ENCODE measurements at places on chromosomes 16 and 17.

GRCh38 chr17:81337476-81337879 lies 42.4 kb upstream of the SLC38A10 start:
- no peak for DNase-seq

- no peak for DNase-seq
These were observed 53.4 kb downstream of the CACNG3 start for GRCh38 chr16:24309258-24310142.

- no peak for DNase-seq
These were observed 3.6 kb downstream of the CDC6 start for GRCh38 chr17:40291281-40291664.

GRCh38 chr17:28379814-28380801 lies 8.6 kb downstream of the SARM1 start:
- no peak for DNase-seq

DNA sequence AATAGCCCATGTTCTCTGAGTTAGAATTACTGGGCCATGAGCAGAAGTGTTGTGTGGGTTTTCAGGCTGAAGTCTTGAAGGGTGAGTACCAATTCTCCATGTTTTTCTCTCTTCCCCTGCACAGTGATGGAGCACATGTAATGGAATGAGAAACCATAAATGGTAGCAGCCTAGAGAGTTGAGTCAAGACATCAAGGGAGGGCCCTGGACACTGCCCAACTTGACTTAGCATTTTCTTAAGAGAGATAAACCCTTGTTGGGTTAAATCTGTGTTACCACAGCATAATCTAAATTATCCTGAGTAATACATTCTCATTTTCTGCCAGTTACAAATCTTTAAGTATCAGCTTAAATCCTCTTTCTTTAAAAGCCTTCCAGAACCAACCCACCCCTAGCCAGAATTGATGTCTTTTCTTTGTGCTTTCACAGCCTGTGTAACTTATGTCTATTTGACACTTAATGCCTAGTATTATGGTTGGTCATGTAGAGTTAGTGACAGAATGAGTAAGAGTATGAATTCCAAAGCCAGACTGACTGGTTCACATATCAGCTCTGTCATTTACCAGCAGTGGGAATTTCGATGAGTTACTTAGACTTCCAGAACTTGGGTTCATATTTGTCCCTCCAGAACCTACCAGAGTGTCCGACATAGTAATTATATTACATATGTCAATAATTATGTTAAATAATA lies 27.0 kb upstream of the RGS9 start:
- no peak for DNase-seq

DNA sequence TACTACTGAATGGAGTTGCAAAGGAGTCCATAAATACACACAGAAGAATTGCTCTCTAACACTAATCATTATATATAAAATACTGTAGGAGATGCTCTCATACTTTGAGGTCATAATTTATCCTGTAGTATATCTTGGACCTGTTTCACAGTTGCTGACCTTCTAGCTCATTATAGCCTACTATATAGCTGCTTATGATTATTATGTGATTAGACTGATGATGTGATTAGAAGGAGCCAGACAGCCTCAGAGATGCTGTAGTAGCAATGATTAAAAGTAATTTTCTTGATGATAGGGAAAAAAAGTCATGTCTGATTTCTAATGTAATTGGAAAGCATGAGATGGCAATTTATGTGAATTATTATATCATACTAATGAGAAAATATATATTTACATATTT lies 455.7 kb downstream of the CNTNAP4 start:
- DNase-seq = no peak

DNA sequence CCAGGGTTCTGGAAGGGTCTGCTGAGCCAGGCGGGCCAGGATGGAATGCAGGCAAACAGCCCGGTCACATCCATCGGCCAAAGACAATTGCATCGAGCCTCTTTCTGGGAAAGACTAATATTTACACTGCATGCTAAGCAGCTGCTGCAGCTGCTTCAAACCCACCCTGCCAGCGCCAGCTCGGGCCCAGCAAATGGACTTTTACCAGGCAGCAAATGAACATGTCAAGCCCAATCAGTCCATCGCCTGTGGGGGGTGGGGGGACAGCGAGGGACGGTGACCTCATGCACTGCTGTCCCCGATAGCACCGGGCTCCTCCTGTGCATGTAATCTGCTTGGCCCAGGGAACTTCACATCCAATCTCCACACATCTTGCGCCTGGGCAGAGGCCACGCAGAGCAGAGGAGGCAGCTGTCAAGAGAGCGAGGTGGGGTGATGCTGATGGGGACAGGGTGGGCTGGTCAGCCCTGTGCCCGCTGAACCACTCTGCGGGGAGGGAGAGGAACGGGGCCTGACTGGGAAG lies 39.4 kb upstream of the CDH5 start:
- no peak for DNase-seq

GRCh38 chr16:16909126-16909525 lies 530.2 kb downstream of the NPIPA7 start:
- no peak for DNase-seq

- no peak for DNase-seq
These were observed 57.0 kb downstream of the RAI1 start for GRCh38 chr17:17737961-17738894.

- no peak for DNase-seq
These were observed 50.8 kb downstream of the MYO1D start for GRCh38 chr17:32826076-32826475.

- no peak for DNase-seq
These were observed 280.1 kb upstream of the MON1B start for GRCh38 chr16:76910931-76911330.

GRCh38 chr17:55413825-55414489 lies 7.7 kb downstream of the MMD start:
- peak; percentile 30 for DNase-seq

GRCh38 chr17:56890390-56890789 lies 23.5 kb downstream of the TRIM25 start:
- no peak for DNase-seq

- DNase-seq = no peak
These were observed 7.1 kb upstream of the RAB40C start for GRCh38 chr16:582614-583331.

DNA sequence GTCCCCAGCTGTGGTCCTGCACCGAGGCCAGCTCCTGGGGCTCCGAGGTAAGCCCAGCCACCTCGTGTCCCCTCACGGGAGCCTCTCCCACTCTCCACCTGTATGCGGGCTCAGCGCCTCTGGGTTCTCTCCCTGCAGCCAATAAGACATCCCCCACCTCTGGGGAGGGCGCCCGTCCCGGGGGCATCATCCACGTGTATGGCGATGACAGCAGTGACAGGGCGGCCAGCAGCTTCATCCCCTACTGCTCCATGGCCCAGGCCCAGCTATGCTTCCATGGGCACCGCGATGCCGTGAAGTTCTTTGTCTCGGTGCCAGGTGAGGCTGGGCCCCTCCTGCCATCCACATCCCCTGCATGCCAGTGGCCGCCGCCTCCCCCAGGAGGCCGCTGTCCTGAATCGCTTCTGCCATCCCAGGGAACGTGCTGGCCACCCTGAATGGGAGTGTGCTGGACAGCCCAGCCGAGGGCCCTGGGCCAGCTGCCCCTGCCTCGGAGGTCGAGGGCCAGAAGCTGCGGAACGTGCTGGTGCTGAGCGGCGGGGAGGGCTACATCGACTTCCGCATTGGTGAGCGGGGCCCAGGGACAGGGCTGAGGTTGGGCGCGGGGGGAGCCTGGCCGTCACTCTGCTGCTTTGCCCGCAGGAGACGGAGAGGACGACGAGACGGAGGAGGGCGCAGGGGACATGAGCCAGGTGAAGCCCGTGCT lies 3.1 kb downstream of the NME3 start:
- DNase-seq = no peak

GRCh38 chr17:79039886-79040285 lies 15.9 kb downstream of the C1QTNF1 start:
- no peak for DNase-seq

DNA sequence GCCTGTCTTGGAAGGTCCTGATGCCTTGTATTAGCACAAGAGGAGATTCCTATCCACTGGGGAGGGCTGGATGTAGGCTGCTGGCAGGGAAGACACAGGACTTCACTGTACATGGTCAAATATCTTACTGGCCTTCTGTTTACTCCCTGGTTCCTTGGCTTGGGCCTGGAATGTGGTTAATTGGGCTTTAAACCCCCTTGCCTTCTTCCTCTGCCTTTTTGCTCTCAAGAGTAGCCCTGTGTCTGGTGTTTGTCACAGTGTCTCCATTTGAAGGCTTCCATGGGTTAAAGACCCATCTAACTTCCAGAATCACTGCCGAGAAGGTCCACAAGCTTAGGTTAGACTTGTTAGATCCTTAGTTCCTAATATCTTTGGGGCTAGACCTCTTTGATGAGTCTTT lies 7.1 kb upstream of the CHCT1 start:
- DNase-seq = no peak

- no peak for DNase-seq
These were observed 9.8 kb downstream of the OTOP3 start for GRCh38 chr17:74945543-74945942.

DNA sequence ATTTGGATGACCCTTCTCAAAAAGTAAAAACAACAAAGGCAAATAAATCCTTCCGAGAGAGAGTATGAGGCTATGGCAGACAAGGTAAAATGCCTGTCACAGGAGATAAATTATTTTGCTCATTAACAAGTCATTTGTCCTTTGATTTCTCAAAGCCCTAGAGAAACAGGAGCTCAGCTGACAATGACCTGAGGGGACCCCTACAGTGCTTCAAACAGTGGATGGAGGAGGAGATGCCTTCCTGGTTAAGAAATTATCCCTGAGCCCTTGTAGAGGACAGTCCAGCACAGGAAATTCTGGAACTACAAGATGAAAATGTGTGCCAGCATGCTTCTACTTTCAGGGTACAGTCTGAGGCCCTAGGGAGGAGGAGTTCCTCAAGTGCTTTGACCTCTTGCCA lies 24.0 kb upstream of the RHBDL3 start:
- no peak for DNase-seq

DNA sequence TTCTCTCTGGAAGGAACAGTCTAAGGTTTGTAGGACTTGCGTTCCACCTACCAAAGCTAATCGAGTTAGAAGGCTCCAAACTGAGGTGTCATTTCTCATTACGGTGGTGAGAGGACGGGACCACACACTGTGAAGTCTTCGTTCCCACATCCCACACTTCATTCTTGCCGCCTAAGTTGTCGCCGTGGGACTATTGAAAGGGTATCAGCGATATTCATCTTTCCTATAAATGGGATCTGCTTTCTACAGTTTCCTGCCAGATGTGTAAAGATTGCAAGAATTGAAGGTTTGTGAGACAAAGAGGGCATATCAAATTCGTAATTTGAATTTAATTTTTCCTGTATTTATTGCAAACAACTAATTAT lies 608 bp upstream of the TRIM37 start:
- DNase-seq = no peak

GRCh38 chr17:62648251-62648955 lies 20.9 kb downstream of the MRC2 start:
- DNase-seq = no peak

DNA sequence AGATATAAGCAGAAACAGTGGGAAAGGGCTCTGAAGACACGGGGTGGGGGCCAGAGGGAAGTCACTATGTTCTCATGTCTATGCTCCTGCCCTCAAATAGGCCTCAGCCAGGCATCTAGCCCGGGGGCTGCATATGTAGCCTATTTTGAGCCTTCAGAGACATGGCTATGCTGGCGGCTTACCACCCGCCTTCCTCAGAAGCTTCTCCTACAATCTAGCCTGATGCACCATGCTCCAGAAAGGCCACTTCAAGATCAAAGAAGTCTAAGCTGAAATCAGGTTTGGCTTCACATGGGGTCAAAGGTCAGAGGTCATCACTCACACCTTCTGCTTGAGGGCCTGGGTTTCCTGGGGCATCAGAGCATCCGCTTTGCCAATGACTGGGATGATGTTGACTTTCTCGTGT lies 1.6 kb downstream of the SEPTIN1 start:
- no peak for DNase-seq

DNA sequence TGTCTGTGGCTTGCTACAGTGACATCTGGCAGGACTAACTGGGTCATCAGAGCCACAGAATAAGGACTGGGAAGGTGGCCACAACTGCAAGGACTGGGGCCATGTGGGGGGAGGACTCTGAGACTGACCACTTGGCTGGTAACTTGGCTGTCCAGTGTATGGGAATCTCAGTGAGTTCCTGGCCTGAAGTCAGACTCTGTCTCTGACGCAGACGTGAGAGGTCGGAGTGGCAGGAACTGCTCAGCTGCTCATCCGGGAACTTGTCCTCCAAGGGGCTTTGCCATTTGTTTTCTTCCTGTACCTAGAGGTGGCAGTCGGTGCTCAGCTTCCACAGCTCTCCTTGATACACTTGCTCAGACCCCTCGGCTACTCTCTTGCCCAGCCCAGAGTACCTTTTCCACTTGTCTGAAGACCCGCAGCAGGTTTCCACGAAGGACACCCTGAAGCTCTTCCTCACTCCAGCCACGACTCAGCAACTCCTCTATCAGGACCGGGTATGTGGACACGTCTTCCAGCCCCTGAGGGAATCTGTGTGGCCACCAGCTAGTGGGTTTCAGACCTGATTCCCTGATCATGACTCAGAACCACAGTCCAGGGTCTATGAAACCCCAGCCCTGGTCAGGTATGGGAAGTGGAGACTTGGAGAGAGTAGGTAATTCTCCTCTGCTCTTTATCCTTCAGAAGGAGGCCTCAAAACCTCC lies 7.3 kb upstream of the DPEP3 start:
- DNase-seq = no peak

- no peak for DNase-seq
These were observed 30.4 kb upstream of the CALB2 start for GRCh38 chr16:71328151-71328550.

DNA sequence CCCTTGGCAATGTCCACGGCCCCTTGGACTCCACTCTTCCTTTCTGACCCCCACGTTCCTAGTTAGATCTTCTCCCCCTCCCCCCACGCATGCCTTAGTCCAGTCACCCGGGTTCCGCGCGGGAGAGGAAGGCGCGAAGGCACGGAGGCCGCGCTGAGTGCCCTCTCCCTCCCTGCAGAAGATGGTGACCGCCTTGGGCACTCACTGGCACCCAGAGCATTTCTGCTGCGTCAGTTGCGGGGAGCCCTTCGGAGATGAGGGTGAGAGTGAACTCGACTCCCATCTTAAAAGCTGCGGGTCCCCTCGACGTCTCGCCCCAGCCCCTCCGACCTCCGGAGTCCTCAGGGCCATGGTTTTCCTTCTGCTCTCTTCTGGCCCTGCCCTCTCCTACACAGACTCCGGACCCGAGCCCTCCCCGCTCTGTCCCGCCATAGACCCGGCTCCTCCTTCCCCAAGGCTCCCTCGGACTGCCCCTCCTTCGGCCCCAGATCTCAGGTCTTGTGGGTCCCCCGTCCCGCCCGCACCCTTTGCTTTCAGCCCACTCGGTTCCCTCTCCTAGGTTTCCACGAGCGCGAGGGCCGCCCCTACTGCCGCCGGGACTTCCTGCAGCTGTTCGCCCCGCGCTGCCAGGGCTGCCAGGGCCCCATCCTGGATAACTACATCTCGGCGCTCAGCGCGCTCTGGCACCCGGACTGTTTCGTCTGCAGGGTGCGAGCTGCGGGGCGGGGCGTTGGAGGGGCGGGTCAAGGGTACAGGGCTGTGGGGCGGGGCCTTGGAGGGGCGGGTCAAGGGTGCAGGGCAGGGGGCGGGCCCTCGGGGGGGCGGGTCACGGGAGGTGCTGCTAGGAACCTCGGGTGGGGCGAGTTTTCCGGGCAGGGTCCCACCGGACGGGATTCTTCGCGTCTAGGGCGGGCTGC lies 4.6 kb downstream of the TGFB1I1 start:
- peak; percentile 91 for DNase-seq

Data from CD4-positive, alpha-beta T cell treated with Interleukin-21 for 1 hour (primary cell).